ENCODE measurements at places on chromosomes 16 and 17. TPM values are rescaled to one million over a fixed set of nuclear protein-coding genes. Genes with fewer than 3 reads are reported as not detected.

The KRTAP2-2 gene
- not detected for total RNA-seq

The SLFN12L gene
- under 0.01 TPM for total RNA-seq

The STAC2 gene
- not detected for total RNA-seq

The CHRNE gene
- under 0.01 TPM for total RNA-seq

The SHBG gene
- total RNA-seq: 0.36 TPM

The RANBP10 gene
- 2.2 TPM for total RNA-seq

The RHBDF1 gene
- total RNA-seq: 13.8 TPM

The CLDN6 gene
- not detected for total RNA-seq

The SMIM22 gene
- not detected for total RNA-seq

The HS3ST3B1 gene
- 4.3 TPM for total RNA-seq

The TP53TG3B gene
- not detected for total RNA-seq

The DBNDD1 gene
- 3.1 TPM for total RNA-seq

The LGALS9C gene
- not detected for total RNA-seq

The ANKRD40CL gene
- not detected for total RNA-seq

The MBTPS1 gene
- total RNA-seq: 70.4 TPM

The NOXO1 gene
- total RNA-seq: not detected

The ZSCAN10 gene
- total RNA-seq: not detected

The SLFN14 gene
- not detected for total RNA-seq

The KRTAP2-3 gene
- total RNA-seq: 1.4 TPM

The ALOX15 gene
- total RNA-seq: not detected

The DHRS7C gene
- not detected for total RNA-seq

The ASGR1 gene
- 1.3 TPM for total RNA-seq

The TERB1 gene
- total RNA-seq: under 0.01 TPM

The NKD1 gene
- total RNA-seq: not detected

The MYO15B gene
- total RNA-seq: not detected

The CPNE7 gene
- 5.4 TPM for total RNA-seq

The BAIAP2 gene
- total RNA-seq: 18.3 TPM

The CPHXL2 gene
- total RNA-seq: not detected

The CCR7 gene
- total RNA-seq: 0.36 TPM

The KRT31 gene
- not detected for total RNA-seq

The SPATA22 gene
- 0.28 TPM for total RNA-seq

The MSLN gene
- total RNA-seq: not detected

The ATP1B2 gene
- not detected for total RNA-seq

The NPIPA8 gene
- 1.1 TPM for total RNA-seq

The KRT20 gene
- total RNA-seq: not detected

The CA7 gene
- total RNA-seq: not detected

The SALL1 gene
- 0.90 TPM for total RNA-seq

The TMEM101 gene
- 36.6 TPM for total RNA-seq

The SEPTIN12 gene
- not detected for total RNA-seq

The P3H4 gene
- total RNA-seq: 21.5 TPM

The MARVELD3 gene
- total RNA-seq: not detected

The CD79B gene
- total RNA-seq: not detected

The GP1BA gene
- total RNA-seq: not detected

The C17orf67 gene
- 0.56 TPM for total RNA-seq

The HBA2 gene
- total RNA-seq: not detected

The CHST6 gene
- under 0.01 TPM for total RNA-seq

The CSF3 gene
- not detected for total RNA-seq

The CCL13 gene
- total RNA-seq: not detected

The LGALS9B gene
- total RNA-seq: not detected

The MYH2 gene
- not detected for total RNA-seq

The CCL5 gene
- not detected for total RNA-seq

The SPATA2L gene
- total RNA-seq: 4.8 TPM

The KRTAP4-4 gene
- not detected for total RNA-seq

The KREMEN2 gene
- total RNA-seq: not detected

All from IMR-90 (cell line).